ENCODE measurements at places on chromosomes 7 and 10.

- no peak for DNase-seq
Observed at GRCh38 chr7:97002555-97003261, 2.6 kb upstream of the DLX6 start.

DNA sequence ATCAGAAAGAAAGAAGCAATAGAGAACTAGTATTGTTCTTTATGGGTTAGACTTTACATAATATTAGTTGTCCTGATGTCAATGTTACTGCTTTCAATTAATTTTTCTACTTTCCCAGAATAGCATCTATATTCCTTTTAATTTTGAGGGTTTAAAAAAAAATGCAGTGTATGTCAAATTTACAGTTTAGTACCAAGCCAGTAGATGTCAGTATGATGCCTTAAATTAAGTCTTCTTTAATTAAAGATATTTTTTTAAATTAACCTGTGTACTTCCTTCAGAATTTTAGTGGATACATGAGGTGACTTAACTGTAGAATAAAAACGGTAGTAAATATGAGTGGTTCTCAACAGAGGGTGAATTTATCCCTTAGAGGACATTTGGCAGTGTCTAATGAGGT, 35.2 kb upstream of the STOX1 start:
- DNase-seq = no peak

DNA sequence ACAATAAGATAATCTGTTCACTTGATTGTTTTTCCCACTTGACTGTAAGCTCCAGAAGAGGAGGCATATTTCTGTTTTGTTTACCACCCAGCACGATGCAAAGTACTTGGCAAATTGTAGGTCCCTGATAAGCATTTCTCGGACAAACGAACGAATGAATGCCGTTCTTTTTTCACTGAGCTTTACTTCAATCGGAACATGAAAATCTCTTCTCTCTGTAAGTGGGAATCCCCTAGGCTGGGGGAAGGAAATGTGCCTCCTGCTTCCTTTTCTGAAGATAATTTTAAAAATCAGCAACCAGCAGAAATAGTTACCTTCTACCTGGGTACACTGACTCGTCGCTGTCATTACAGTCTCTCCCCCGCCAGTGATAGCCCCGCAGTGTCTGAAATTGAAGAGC, 102.9 kb downstream of the AOAH start:
- DNase-seq = no peak

GRCh38 chr10:80448209-80448942, 5.7 kb upstream of the TSPAN14 start:
- no peak for DNase-seq

- DNase-seq = no peak
Observed at GRCh38 chr10:28967031-28967430, 289.7 kb downstream of the BAMBI start.

DNA sequence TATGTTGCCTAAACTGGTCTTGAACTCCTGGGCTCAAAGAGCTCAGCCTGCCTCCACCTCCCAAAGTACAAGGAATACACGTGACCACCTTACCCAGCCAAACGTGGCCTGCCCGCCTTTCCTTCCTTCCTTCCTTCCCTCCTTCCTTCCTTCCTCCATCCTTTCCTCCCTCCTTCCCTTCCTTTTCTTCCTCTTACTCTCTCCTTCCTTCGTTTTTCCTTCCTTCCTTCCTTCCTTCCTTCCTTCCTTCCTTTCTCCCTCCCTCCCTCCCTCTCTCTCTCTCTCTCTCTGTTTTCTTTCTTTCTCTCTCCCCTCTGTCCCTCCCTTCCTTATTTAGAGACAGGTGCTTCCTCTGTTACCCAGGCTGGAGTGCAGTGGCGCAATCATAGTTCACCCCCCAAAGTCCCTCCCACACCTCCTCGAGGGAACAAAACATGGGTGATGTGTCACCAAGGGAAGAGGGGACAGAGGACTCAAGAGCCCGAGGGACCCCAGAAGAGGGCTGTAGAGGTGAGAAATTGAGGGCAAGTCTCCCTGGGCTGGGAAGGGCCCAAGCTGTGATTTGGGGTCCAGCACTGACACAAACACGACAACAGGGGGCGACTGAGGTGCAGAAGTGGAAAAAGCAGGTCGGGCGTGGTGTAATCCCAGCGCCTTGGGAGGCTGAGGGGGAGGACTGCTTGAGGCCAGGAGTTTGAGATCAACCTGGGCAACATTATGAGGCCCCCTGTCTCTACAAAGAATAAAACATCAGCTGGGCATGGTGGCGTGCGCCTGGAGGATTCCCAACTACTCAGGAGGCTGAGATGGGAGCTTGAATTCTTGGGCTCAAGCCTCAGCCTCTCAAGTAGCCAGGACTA, 28.1 kb downstream of the EPHB4 start:
- no peak for DNase-seq

DNA sequence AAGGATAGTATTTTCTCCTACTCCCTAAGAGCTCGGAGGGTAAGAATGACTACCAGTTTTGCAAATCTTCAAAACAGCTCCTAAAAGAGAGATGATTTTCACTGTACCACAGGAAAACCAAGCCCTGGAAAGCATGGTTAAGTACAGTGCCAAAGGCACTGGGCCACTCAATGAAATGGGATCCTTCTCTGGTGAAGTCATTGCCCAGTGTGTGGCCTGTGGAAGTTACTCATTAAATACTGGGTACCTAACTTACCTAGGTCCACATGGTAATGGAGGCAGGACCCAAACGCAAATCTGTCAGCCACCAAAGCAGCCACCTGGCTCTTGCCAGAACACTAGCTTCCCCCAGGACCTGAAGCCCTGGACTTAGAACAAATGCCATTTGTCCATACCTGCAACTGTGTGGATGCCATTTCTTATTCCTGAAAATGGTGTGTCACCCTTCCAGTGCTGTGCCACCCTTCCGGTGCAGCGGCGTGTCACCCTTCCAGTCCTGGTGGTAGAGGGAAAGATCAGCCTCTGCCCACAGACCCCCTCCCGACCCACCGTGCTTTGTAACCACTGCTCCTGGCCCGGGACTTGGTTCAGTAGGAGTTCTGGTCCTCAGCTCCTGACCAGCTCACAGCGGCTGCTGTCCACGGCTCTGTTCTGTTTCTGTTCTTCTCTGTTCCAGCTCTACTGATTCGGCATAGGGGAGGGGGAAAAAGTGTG, 659.2 kb downstream of the SDK1 start:
- no peak for DNase-seq

GRCh38 chr7:28405662-28406061, 6.7 kb upstream of the CREB5 start:
- DNase-seq = no peak

- DNase-seq = no peak
Observed at GRCh38 chr10:30392564-30392990, 41.4 kb upstream of the MAP3K8 start.

GRCh38 chr7:29095631-29096445, 50.5 kb downstream of the CPVL start:
- no peak for DNase-seq

- DNase-seq = no peak
Observed at GRCh38 chr7:141544831-141545230, 6.4 kb upstream of the AGK start.

All from iPS DF 19.7 (cell line).